ENCODE measurements at places on chromosomes 11 and 22. TPM values are rescaled to one million over a fixed set of nuclear protein-coding genes. Genes with fewer than 3 reads are reported as not detected.

DNA sequence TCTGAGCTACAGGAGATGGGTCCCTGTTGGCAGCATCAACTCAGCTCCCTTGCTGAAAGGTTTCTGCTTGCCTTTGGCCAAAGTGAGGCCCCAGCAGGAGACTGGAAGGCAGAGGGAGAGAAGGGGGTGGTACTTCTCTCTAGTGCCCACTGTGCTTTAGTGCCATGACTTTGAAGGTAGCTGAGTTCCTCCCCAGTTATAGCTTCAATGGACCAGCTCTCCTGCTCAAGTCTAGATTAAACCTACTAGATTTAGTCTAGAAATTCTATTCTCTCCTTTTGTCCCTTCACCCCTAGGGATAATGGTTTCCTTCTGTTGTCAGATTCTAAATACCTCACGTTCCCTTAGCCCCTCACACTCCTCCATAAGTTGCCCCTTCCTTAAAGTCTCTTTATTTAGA is 119.2 kb downstream of the TIMP3 start:
- no peak for DNase-seq

Gene HSPA8
- 797 TPM for polyA plus RNA-seq

Gene SORL1
- 281 TPM for polyA plus RNA-seq

Gene CCDC117
- 13.7 TPM for polyA plus RNA-seq

Gene NOX4
- not detected for polyA plus RNA-seq

DNA sequence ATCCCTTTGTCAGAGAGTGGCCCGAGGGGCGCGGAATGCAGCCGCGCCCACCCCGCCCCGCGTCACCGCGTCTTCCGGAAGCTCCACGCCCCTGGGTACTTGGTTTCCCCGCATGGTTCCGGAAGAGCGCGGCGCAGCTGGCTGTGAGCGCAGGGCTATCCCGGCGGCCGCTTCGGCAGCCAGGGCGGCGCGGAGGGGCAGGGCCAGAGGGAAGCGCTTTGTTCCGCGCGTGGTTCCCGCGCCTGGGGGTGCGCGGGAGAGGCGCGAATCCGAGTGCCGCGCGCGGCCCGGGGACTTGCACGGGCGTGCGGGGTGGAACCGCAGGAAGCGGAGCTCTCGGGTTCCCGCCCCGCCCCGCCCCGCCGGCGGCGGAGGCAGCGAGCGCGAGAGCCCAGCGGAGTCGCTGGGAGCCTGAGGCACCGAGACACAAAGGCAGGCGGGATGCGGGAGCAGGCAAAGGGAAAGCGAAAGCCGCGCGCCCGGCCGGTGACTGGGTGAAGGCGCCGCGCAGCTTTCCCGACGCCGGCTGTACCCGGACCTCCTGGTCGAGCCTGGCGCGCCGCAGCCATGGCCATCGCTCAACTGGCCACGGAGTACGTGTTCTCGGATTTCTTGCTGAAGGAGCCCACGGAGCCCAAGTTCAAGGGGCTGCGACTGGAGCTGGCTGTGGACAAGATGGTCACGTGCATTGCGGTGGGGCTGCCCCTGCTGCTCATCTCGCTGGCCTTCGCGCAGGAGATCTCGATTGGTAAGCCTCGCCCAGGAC is at the start of gene PANX1:
TSS of gene PANX1 (plus strand) at position 96 of the 766 bp plus-strand sequence. CDS start at position 568, 472 bp downstream.
- peak; percentile 69 for DNase-seq

Gene OR52L1
- not detected for polyA plus RNA-seq

DNA sequence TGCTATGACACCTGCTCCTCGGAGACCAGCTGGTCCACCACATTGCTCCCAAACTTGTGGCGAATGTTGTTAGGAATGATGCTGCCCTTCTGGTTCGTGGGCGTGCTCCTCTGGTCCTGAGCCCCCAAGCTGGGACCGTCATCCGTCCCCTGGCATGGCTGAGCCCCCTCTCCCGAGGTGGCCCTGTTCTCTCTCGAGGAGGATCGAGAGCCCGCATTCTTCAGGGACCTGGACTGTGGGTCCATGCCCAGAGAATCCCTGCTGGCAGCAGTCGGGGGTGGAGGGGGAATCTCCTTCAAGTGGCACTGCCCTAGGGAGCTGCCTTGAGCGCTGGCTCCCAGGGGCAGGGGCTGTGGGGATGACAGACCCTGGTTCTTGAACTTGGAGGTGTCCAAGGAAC is 17.4 kb downstream of the TST start:
- no peak for DNase-seq

- no peak for DNase-seq
Observed at GRCh38 chr11:64900263-64900678, 16.7 kb downstream of the ATG2A start.

Gene C22orf42
- polyA plus RNA-seq = not detected

Gene OR51I1
- not detected for polyA plus RNA-seq

DNA sequence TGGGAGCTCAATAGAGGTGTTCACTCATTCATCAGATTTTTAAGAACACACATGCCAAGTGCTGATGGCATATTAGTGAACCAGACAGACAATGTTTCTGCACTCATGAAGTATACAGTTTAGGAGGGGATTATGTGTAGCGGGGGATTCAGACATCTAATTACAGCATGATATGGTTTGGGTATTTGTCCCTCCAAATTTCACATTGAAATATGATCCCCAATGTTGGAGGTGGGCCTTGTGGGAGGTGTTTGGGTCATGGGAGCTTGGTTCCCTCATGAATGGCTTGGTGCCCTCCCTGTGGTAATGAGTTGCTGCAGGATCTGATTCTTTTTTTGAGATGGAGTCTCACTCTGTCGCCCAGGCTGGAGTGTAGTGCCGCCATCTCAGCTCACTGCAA is 8.9 kb upstream of the RAB3IL1 start:
- DNase-seq = no peak

- no peak for DNase-seq
Observed at GRCh38 chr11:17743808-17744119, 9.2 kb downstream of the KCNC1 start.

- no peak for DNase-seq
Observed at GRCh38 chr11:14018441-14018840, 55.9 kb downstream of the SPON1 start.

Gene APOA5
- not detected for polyA plus RNA-seq

DNA sequence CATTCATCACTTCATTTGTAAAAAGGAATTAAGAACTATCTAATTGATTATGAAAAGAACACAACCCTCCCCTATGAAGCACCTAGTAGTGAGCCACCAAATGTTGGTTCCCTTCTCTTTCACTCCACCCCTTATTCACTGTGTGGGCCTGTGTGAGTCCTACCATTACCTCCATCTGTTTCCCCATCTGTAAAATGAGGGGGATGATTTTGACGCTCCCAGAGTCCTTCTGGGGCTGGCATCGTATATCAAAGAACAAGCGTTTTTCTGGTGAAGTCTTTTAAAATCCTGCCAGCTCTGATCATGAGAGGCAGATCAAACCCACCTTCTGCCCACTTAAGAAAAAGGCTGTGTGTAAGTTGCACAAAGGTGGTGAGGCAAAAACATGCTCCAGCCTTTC is 96.6 kb upstream of the SEZ6L start:
- no peak for DNase-seq

DNA sequence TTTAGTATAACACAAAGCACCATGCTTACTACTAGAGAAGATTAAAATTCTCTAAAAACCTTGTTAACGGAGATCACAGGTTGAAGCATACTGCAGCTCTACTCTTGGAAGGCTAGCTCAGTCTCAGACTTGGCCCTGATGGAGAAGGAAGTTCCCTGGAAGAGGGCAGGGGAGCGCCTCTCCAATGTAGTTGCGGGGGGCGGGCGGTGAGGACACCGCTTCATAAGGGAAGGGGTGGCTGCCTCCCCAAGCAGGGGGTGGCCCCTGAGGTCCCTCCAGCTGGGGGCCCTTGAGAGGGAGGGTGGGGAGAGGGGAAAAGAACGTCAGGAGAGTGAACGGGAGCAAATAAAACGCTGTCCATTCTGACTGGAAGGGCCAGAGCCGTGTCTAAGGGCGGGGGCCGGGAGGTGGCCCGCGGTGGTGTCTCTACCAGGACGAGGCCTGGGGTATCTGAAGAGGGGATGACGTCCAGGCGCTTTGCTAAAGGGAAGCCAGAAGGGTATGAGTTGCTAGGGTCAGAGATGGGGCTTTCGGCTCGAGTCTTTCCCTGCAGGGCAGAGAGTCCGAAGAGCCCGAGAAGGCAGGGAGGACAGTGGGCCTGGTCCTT is 553 bp upstream of the USP47 start:
- no peak for DNase-seq

GRCh38 chr11:13205486-13205885 is 72.1 kb upstream of the BMAL1 start:
- no peak for DNase-seq

GRCh38 chr11:27319072-27319471 is 43.9 kb downstream of the CCDC34 start:
- no peak for DNase-seq

DNA sequence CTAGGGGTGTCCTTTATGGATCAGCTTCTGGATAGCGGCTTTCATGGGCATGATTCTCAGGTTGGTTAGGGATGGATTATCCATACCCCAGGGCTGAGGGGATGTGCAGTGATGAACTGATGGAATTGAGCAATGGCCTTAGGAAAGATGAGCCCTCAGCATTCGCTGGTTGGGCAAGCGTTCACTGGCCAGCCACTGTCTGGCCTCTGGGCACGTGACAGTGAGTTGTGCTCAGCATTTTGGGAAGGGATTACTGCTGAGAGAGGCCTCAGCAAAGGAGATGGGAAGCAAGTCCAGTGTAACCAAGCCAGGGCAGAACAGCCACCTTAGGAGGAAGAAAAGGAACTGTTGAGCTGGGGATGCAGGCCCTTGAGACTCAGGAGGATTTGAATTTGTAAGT is 17.4 kb downstream of the UBASH3B start:
- no peak for DNase-seq

DNA sequence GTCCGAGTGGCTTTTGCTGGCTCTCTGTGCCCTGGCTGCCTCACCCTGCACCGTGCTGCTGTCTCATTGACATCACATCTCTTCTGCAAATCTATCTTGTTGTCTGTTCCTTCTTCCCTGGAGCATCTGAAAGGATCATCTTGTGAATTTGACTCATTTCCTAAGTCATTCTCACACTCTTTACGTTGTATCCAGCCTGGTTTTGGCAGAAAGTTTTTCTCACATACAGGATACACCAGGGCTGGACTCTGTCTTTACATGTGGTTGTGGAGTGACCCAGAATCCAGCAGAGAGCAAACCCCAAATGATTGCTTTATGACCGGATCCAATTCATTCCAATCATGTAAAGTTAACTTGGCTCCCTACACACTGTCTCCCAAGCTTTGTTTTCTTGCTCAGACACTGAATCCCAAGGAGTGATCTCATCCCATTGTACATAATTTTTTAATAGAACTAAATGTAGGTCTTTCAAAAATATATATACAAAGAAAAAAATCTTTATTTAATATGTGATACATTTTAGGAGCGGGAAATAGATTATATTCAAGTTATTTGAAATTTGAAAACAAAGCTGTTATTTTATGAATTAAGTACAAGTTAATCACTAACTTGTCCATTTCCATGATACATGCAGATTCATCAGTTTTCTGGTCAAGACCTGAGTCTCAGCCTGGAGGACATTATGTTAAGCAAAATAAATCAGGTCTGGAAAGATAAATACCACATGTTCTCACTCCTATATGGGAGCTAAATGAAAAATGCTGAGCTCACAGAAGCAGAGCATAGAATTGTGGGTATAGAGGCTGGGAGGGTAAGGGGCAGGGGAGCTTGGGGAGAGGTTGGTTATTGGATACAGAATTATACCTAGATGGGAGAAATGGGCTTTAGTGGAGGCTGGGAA is 2.9 kb upstream of the RFPL1 start:
- no peak for DNase-seq

Gene ADAMTS8
- polyA plus RNA-seq = 0.18 TPM

- no peak for DNase-seq
Observed at GRCh38 chr11:47560426-47560825, 5.0 kb upstream of the PTPMT1 start.

- no peak for DNase-seq
Observed at GRCh38 chr11:36586543-36586942, 7.8 kb upstream of the IFTAP start.

DNA sequence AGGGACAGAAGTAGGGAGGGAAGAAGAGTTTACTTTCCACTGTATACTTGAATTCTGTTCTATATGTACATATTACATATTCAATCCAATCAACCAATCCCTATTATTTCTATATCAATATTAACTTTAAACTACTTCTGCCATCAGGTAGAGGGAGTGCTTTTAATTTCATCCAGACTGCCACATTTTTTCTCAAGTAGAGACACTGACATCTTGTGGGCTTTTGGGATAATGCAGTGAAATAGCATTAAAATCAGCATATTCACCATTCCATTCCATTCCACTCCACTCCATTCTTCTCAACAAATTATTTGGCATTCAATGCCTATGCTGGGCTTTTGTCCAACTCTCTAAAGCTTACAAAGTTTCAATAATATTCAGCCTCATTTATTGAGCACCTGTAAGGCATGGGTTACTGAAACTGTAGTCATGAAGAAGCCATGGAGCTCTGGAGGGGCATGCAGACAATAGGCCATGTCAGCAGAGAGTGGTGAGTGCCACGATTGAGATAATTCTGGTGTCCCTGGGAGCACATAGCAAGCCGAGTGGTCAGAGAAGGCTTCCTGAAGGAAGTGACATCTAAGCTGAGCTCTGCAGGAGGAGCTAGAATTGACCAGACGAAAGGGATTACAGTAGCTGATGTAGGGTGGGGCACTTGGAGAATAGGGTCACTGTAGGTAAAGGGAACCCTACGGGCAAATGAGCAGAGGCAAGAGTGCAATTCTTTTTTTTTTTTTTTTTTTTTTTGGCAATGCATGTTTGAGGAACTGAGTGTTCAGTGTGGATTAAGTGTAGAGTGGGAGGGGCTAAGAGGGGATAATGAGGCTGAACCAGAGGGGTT is 12.8 kb upstream of the CLPB start:
- DNase-seq = peak; percentile 14

GRCh38 chr11:1863352-1864216 is 10.7 kb downstream of the LSP1 start:
- DNase-seq = no peak

Gene ELF5
- polyA plus RNA-seq = not detected

Gene SELENOM
- polyA plus RNA-seq = 24.1 TPM

DNA sequence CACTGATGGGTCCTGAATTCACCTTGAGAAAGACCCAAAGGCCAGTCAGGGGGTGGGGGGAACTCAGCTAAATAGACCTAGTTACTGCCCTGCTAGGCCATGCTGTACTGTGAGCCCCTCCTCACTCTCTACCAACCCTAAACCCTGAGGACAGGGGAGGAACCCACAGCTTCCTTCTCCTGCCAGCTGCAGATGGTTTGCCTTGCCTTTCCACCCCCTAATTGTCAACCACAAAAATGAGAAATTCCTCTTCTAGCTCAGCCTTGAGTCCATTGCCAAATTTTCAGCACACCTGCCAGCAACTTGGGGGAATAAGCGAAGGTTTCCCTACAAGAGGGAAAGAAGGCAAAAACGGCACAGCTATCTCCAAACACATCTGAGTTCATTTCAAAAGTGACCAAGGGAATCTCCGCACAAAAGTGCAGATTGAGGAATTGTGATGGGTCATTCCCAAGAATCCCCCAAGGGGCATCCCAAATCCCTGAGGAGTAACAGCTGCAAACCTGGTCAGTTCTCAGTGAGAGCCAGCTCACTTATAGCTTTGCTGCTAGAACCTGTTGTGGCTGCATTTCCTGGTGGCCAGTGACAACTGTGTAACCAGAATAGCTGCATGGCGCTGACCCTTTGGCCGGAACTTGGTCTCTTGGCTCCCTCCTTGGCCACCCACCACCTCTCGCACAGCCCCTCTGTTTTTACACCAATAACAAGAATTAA is 2.4 kb upstream of the TTC36 start:
- DNase-seq = no peak

All from immature natural killer cell (primary cell).